ENCODE measurements at places on chromosomes 1 and 21.

DNA sequence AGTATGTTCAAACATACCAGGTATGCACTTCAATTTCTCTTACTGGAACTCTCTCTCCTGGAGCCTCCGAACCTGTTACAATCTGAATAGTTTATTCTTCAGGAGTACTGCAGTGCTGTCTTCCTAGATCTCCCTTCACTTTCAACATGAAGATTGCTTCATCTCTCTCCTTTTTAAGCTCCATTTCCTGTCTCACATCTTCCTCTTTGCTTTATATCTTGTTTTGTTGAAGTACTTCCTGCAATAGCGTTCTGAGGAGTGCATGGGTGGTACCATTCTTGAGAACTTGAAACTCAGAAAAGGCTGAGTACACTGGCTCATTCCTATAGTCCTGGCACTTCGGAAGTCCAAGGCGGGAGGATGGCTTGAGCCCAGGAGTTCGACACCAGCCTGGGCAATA, 15.7 kb upstream of the C1orf146 start:
- DNase-seq = no peak

GRCh38 chr1:201288765-201289164, 5.5 kb downstream of the PKP1 start:
- no peak for DNase-seq

- no peak for DNase-seq
These were observed 1.7 kb downstream of the SLC50A1 start for GRCh38 chr1:155137154-155137949.

- DNase-seq = no peak
These were observed 18.6 kb upstream of the CEP350 start for GRCh38 chr1:179935909-179936496.

DNA sequence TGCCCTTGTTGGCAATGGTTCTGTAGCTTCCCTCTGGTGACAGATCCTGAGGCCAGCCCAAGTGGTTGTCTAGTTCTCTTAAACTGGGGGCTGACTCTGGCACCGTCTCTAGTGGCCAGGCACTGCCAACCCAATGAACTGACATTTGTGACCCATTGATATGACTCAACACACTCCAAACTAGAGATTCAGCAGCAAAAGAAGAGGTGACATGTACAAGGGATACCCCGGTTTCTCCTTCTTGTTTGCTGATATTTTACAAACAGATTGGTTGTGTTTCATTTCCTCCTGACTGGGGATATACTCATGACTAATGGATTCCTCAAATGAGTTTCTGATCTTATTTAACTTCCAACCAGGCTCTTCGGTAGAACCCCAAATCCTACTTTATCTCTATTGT, 65.9 kb upstream of the DNAJC6 start:
- no peak for DNase-seq

DNA sequence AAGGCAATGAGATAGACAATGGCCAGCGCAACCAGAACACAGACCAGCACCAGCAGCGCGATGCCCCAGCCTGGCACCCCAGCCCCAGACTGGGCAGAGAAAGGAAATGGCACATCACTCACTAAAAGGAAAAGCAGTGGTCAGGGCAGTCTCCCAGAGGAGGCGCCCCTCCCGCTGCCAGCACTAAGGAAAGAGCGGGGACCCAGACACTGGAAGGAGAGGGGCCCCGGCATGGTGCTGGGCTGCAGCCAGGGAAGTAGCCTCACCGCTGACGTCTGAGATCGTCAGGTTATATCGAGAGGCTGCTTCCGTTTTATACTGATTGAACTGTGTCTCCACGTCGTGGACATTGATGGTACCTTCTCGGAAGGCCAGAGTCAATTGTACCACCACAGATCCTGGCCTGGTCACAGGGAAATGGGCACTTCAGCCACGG, 13.8 kb downstream of the TRIM46 start:
- no peak for DNase-seq

GRCh38 chr1:34842073-34842472, 17.5 kb downstream of the SMIM12 start:
- no peak for DNase-seq

GRCh38 chr1:46595127-46595526, 8.9 kb downstream of the MKNK1 start:
- no peak for DNase-seq

DNA sequence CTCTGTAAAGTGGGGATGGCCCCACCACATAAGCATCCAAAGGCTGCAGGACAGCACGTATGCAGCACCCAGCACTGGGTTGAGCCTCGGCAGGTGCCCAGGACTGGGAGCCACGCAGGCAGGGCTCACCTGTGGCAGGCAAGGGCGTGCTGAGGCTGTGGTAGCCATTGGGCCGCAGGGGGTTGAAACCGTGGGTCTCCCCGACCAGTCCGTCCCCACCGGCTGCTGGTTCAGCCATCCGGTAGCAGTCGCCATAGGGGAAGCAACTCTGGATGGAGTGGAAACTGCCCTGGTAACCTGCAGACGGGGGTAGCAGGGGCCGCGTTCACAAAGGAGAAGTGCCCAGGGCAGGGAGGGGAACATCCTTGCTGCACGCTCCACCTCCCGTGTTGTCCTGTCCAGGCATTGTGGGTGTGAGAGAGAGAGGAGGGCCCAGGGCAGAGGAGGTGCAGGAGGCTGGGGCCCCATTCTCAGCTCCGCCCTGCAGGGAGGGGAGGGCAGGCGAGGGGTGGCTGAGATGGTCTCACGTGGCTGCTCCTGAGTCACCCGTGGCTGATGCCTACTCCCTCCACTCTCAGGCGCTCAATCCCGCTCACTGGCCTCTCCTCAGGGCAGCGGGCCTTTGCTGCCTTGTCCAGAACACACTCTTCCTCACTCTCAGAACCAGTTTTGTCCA, 49.9 kb downstream of the DMRTB1 start:
- no peak for DNase-seq

GRCh38 chr1:164667001-164667400, 108.0 kb downstream of the PBX1 start:
- DNase-seq = no peak

- DNase-seq = no peak
These were observed 146.1 kb downstream of the SPATA46 start for GRCh38 chr1:162230517-162230916.

DNA sequence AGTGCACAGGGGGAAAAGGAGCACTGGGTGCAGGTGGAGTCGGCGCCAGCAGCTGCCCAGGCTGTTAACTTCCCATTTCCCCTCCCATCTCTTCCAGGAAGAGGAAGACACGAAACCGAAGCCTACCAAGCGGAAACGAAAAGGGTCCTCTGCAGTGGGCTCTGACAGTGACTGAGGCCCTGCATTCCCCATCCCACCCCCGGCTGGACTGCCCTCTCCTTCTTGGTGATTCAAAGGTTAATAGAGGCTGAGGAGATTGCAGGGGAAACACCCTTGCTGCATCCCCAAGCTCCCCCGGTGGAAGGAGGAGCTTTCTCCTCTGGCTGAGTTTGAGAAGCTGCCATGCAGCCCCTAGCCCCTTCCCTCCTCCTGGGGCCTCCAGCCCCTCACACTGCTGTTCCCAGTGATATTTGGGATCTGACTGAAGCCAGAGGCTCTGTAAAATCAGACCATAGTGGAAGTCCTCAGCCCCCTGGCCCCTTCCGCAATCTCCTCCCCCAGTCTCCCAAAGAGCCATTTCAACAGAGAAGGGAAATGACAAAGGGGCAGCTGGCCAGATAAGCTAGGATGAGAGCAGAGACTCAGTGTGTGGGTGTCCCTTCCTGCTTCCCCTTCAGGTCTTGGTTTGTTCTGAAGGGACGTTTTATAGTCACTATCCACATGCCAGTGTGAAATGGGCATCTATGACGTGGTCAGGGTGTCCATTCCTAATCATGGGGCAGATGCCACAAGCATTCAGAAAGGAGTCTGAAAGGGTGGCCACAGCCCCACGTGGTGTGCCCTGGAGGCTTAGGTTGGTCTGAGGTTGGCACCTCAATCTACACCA, 1.9 kb upstream of the SLC27A3 start:
- DNase-seq = no peak

GRCh38 chr21:45004481-45005247, 64.8 kb downstream of the SLX9 start:
- no peak for DNase-seq

GRCh38 chr1:219304227-219305226, 130.8 kb downstream of the LYPLAL1 start:
- DNase-seq = no peak

DNA sequence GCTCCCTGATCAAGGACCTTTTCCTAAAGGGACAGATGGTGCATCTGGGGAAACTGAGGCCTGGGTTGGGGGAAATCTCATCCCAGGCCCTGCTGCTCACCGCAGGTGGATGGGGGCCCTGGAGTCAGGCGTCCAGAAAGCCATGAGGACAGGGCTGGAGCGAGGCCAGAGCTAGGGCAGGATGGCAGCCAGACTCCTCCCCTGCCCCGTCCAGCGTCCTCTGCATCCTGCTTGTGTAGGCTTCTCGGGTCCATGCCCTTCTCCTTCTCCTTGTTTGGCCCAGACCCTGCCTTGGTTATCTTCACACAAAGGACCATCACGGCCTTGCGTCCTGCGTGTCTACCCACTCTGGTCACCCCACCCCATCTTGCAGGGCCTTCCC, 43.0 kb downstream of the TRIM11 start:
- no peak for DNase-seq

DNA sequence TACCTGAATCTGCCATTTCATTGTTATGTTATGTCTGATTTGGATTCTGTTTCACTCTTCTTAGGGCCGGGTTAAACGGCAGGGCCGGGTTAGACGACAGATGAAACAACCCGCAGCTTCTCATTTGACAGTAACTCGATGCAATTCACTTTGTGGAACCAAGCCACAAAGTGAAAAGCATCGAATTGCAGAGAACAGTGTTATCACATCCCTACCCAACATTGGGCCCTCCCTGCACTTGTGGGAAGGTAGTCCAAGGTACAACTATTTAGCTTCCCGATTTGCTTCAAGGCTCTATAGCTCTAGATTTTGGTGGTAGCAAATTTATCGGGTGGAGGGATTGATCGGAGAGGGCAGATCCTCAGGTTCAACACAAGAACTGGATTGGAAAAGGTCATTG, 17.0 kb downstream of the SON start:
- DNase-seq = no peak

DNA sequence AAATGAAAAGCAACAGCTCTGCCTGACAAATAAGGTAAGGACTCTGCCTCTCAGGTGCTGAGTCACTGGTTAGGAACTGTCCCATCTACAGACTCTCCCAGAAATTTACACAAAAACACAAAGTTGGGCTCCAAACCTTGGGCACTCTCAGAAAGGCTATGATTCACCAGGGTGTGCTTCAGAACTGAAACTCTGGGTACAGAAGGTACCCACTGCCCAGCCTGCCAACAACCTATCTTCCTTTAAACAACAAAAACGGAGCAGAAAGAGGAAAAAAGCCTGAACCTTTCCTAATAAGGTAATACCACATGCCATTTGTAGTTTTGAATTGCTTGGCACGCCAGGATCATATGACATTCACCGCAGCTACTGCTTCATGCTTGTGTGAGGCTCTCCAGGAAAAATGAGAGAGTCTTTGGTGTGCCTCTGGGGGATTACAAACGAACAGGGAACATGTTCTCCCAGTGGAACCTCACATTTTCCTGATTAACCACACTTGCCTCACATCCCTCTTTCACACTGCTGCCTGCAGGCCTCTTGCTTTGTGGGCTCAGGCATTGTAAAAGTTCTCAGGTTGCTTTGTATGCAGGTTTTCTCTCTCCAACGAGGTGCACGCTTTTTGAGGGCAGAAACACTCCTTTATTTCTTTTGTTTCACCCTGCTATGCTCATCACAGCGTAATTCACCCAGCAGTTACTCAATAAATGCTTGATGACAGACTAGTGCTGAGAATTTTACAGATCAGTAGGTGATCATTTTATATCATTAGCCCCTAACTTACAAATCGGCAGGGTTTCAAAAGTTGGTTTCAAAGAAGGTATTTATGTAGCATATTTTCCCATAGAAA, 65.1 kb downstream of the GADD45A start:
- DNase-seq = no peak

DNA sequence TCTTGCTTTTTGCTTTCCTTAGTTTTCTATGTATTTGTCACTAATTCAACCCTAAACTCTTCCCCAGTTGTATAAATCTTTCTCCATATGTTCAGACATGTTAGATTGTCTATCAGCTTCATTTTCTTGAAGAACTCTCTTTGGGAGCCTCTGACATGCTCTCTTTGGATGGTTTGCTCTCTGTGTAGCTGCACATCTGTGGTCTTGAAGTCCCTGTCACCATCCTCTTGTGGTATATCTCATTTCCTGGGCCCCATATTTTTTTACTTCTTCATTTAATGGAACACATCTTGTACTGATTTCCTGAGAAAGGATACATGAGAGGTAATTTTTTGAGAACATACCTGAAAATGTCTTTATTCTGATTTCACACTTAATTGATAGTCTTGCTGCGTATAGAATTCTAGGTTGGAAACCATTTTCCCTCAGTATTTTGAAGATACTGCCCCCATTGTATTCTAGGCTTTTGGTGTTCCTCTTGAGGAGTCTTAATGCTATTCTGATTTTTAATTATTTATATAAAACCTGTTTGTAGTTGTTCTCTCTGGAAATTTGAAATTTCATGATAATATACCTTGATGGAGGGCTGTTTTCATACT, 72.6 kb downstream of the ST3GAL3 start:
- no peak for DNase-seq

GRCh38 chr1:1088801-1089680, 14.9 kb upstream of the RNF223 start:
- DNase-seq = no peak

GRCh38 chr1:84870591-84870990, 22.4 kb downstream of the LPAR3 start:
- DNase-seq = no peak

DNA sequence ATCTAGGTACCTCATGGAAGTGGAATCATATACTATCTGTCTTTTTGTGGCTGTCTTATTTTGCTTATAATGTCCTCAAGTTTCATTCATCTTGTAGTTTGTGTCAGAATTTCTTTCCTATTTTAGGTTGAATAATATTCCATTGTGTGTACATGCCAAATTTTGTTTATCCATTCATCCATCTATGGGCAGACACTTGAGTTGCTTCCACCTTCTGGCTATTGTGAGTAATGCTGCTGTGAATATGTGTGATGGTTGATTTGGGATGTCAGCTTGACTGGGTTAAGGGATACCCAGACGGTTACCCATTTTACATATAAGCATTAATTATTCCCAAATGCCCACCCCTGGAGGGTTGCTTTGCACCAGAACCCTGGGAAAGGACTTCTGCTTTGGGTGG, 477.5 kb downstream of the PTPRU start:
- no peak for DNase-seq

All from activated CD8-positive, alpha-beta memory T cell treated with anti-CD3 and anti-CD28 coated beads, Interleukin-2, amount 50 U/mL, for 48 hours (primary cell).